Bronchial epithelial cell (primary cell): ENCODE measurements at places on chromosomes 5 and 9. TPM values are rescaled to one million over a fixed set of nuclear protein-coding genes. Genes with fewer than 3 reads are reported as not detected.

Gene SARDH
- total RNA-seq: under 0.01 and 0.26 TPM in 2 replicates

GRCh38 chr9:13967438-13967837 lies 346.5 kb downstream of the NFIB start:
- no peak for DNase-seq

DNA sequence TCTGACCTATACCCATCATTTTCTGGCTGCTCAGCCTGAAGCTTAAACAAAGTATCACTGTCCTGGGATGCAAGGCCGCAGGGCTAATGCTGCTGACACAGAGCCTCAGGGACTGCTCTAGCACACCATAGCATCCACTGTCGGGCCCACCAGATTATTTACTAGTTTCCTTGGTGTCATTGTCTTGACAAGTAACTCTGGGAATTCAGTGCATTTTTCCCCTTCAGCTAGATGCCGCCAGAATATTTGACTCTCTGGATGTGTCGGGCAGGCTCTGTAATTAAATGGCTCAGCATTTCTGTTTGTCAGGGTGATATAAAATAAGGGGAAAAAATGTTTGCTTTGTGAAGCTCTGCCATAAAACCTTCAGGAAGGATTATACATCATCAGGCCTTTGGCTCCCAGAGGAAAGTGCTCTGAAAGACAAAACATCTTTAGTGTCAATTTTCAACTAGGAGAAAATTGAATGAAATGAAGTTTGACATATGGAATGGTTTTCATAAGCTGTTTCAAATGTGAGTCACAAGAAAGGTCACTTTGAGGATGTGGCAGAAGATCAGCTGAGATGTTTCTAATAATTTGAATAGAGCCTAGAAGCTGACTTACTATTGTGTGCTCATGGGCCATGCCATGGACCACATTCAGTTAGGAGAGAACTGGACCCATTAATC lies 350.1 kb downstream of the TMEM232 start:
- no peak for DNase-seq

DNA sequence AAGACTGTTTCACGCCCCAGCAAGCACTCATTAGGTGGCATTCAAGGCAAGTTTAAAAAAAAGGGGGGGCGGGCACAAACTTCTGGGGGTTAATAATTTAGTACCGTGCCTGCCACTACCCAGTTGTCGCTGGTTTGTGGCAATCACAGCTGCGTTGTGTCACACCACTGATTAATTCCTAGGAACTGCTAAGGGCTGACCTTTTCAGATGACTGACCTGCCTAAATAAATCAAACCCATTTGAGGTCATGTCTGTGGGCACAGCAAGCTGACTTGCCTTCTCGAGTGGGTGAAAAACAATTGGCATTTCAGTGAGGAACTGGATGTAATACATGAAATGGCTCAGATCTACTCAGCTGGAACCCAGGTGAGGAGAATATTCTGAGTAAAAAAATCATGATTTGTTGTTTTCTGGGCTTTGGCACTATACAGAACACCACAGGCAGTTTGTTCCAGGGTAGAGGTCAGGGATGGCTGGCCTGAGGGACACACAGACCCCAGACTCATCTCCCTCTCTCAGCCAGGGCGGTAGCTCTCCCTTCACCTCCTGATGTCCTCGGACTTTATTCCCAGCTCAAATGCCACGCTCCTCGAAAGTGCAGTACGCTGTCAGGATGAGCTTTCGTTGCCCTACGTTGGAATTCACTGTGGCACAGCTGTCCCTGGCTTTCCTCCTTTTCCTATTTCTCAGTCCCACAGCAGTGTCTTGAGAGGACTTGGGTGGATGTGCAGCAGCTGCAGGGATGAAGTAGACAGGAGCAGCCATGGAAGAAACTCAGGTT lies 15.5 kb upstream of the MGAT1 start:
- no peak for DNase-seq

GRCh38 chr9:106020186-106020585 lies 325.8 kb downstream of the TMEM38B start:
- DNase-seq: no peak

DNA sequence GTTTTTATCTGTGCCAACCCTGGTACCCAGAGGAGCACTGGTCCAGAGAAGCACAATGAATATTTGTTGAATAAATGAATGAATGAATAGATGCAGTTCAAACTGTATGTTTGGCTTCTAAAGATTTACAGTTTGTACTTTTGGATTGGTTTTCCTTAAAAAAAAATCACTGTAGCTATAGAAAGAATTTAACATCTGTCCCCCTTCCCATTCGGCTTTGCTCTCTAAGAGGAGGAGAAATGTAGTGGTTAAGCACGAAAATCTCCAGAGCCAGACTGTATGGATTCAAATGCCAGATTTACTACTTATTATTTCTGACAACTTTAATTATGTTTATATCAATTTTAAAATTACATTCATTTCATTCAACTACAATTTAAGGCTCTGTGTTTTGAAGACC lies 98.8 kb upstream of the MAMDC2 start:
- no peak for DNase-seq

DNA sequence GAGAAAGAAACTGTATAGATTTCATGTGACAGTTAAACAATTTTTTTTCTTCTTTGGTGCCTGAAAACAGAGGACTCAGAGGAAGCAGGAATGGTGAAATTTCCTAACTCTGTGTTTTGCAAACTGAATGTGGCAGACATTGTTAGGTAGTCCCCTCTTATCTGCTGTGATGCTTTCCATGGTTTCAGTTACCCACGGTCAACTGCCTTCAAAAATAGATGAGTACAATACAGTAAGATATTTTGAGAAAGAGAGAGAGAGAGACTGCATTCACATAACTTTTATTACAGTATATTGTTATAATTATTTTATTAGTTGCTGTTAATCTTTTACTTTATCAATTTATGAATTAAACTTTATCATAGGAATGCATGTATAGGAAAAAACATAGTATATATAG lies 627.2 kb downstream of the CCDC171 start:
- no peak for DNase-seq

DNA sequence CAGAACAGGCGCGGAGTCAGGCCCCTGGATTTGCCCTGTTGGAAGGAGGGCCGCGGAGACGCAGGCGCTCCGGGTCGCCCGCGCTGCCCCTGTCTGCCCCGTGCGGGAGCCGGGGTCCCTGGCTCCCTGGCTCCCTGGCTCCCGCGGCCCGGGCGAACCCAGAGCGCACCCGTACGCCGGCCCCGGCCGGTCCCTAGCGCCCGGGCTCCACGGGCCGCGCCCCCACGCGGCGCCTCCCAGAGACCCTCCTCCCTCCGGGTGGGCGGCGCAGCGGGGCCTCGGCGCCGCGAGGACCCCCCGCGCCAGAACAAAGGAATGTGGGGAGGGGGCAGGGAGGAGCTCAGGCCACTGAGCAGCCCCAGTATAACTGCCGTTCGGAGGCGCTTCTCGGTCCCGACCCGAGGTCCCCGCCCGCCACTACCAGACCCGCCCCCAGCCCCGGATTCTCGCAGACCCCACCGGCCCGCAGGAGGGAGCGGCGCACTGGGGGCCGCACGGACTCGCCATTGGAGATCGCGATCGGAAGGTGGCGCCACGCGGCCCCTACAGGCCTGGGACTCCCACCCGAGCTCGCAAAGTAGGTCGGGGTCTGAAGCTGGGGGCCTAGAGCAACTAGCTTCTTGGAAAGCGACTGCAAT lies 2.4 kb downstream of the NFIL3 start:
- DNase-seq: no peak

DNA sequence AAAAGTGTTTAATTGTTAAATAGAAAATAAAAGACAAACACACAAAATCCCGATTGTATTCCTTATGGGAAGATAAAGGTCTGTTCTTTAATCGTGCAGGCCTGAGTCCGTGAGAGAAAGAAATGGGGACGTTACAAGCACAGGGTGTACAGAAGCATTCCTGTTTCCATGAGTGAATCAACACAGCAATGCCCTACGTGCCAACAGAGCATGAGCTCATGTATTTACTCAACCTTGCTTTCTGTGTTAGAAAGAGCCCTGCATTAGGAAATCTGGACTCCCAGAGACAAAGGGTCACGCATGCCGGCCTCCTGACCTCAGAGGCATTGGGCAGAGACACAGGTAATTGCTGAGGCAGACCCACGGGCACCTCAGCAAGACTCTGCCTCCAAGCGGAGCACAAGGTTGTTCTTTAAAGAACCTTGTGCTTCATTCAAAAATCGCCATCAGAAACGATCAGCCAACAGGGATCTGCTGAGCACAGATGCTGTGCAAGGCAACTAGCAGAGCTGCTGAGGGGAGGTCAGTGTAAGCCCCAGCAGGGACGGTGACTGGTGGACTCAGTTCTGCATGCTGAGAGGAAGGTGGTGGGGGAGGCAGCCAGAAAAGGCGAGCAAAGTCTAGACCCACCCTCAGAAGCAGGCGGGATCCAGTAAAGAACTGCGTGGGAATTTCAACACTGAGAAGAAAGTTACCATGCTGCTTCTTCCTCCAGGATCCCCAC lies 101.0 kb downstream of the TLE1 start:
- peak; percentile 92 for DNase-seq

GRCh38 chr5:180350296-180350695 lies 2.8 kb downstream of the GFPT2 start:
- no peak for DNase-seq

GRCh38 chr9:69882998-69883565 lies 62.5 kb downstream of the CFAP95 start:
- no peak for DNase-seq

Gene C9
- not detected in 2 replicates for total RNA-seq

Gene FBP2
- total RNA-seq: not detected in 2 replicates

DNA sequence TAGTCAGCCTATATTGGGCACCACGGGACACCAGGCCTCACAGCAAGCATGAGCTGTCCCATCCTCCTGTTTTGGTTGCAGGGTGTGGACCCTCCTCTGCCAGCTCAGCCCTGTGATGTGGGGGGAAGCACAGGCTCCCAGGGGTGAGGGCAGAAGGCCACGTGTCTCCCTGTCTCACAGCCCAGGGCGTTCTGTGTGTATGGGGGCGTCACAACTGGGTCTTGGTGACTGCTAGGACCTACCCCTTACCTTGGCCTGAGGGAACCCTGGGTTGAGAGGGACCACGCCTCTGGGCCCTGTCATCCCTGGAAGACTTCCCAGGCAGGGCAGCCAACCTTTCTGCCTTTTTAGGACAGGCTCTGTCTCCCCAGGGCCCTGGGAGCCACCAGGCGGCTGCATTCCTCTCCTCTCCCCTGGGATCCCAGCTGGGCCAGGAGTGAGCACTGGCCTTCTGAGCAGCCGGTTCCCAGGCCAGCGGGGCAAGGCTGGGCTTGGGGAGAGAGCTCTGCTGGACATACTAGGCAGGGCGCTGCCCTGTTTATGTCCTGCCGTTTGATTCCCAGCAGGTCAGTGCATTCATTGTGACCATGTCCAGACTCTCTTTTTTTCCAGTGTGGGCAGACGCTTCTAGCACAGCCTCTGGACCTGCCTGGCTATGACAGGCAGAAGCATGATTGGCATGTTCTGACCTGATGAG lies 97.4 kb downstream of the DAB2IP start:
- DNase-seq: no peak

Gene PRSS3
- total RNA-seq: 69.6 and 95.6 TPM in 2 replicates

GRCh38 chr5:93805616-93806379 lies 64.4 kb upstream of the POU5F2 start:
- DNase-seq: no peak

DNA sequence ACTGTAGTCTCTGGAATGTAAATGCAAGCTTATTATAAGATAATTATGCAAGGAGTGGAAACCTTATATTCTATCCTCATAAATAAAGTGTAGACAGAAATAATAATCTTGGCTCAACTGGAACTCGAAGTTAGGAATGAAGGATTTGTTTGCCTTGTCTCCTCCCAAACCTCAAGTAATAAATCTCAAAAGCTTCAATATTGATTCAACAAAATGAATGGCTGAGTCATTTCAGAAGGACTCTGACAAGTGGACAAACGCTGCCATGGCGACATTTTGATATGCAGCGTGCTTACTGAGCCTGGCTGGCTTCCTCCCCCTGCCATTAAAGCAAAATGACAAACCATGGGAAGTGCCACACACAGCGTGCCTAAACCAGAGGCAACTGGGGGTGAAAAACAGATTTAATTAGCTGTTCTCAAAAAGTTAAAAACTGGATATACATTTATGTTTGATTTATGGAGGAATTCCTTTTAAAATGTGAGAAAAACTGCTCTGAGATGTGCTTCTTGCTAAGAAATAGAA lies 10.5 kb upstream of the ADGRV1 start:
- peak; percentile 46 for DNase-seq

GRCh38 chr5:112254303-112254702 lies 164.8 kb downstream of the EPB41L4A start:
- DNase-seq: peak; percentile 24

- no peak for DNase-seq
These were observed 425 bp upstream of the NFX1 start for GRCh38 chr9:33289936-33290246.

GRCh38 chr5:74519161-74519571 lies 121.4 kb downstream of the ENC1 start:
- DNase-seq: no peak

GRCh38 chr5:80704221-80704620 lies 49.4 kb upstream of the DHFR start:
- DNase-seq: no peak

DNA sequence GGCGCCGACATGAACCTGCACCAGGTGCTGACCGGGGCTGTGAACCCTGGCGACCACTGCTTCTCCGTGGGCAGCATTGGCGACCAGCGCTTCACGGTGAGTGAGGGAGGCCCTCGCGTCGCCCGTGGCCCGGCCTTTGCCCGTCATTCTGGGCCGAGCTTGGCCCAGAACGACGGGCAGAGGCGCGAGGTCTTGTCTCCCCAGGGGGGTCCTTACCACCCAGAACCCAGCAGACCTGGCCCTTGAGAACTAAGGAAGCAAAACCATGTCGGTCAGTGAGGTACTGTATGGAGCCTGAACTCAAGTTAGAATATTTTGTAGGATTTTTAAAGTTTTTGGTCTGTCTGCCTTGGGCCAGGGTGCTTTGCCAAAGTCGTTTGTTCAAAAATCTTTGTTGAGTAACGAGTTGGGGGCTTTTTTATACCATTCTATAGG lies 691 bp downstream of the DMXL1 start:
- DNase-seq: peak; percentile 12

- DNase-seq: no peak
These were observed 330.8 kb upstream of the SGCD start for GRCh38 chr5:155996123-155996522.

DNA sequence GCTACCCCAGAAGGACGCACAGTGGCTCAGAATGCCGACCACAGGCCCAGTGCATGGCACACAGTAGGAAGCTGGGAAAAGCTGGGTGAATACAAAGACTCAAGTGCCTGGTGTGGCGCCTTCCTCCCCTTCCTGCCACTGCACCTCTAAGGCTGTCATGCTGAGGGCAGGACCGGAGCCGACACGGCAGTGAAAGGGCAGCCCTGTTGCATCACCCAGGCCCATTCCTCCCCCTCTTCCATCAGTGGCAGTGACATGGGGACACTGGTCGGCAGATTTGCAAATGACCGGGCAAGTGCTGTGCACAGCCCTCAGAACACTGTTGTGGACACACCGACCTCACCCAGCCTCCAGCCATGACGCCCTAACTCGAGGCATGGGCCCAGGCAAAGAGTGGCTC lies 84.0 kb downstream of the STK10 start:
- DNase-seq: no peak

Gene OBP2B
- total RNA-seq: not detected in 2 replicates
